Head of caudate nucleus (tissue), 42 donors: ENCODE measurements at places on chromosomes 2 and 18.
A peak's percentile ranks its signal among the peaks of the same experiment; 100 is the strongest.

- no peak for DNase-seq
Observed at GRCh38 chr18:47203626-47204464, 27.7 kb upstream of the IER3IP1 start.

- no peak for DNase-seq
Observed at GRCh38 chr2:151716721-151717120, 17.6 kb downstream of the NEB start.

DNA sequence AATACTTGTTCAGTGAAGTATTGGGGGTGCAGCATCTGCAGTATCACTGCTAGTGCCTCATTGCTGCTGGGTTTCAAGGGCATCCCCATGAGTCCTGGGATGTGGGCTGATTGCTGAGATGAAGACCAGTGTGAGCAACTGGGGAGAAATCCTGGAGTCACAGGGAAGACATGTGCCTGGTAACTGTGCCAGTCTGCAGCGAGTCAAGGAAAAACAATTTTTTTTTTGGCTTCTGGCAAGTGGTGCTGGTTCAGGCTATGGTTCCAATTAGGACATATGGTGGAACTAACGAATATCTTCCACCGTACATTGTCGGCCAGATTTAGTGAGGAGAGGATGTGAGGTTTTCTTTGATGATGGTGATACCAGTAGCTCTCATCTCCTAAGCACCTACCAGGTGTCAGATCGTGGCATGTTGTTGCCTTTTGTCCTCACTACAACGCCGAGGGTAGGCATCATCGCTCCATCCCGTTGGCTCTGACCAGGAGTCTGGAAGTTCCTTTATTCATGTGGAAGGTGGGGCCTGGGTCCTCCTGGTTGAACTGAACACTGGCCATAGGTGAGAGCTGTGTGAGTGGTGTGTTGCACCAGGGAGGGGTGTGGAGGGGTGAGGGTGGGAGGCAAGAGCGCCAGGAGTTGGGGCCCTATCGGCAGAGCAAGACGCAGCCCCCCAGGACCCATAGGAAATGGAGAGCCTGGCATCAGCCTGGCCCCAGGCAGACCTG, 118.0 kb upstream of the HS6ST1 start:
- DNase-seq = peak; percentile 9

- no peak for DNase-seq
Observed at GRCh38 chr2:48939232-48939631, 183.7 kb upstream of the LHCGR start.

DNA sequence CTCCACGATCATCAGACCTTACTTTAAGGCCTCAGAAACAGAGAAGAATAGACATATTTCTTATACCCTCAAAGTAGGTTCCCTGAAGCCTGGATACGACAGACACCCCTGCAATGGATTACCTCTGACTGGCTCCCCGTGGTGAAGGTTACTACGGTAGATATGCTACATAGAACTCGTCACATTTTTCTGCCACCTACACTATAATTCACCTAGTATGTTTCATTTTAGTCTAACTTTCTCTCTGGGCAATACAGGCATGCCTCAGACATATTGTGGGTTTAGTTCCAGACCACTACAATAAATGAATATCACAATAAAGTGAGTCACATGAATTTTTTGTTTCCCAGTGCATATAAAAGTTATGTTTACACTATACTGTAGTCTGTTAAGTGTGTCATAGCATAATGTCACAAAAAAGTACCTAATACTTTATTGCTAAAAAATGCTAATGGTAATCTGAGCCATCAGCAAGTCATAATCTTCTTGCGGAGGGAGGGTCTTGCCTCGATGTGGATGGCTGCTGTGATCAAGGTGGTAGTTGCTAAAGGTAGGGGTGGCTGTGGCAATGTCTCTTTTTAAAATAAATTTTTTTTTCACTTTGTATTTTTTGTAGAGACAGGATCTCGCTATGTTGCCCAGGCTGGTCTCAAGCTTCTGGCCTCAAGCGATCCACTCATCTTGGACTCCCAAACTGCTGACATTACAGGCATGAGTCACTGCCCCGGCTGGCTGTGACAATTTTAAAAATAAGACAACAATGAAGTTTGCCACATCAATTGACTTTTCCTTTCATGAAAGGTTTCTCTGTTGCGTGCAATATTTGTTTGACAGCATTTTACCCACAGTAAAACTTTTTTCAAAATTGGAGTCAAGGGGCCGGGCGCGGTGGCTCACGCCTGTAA, 64.6 kb downstream of the TGIF1 start:
- DNase-seq = no peak

- DNase-seq = no peak
Observed at GRCh38 chr2:234438305-234438977, 58.4 kb downstream of the ARL4C start.
